ENCODE measurements at places on chromosomes 11 and 22.

- no peak for DNase-seq
Measured at GRCh38 chr11:94030059-94030458, 8.9 kb downstream of the HEPHL1 start.

- DNase-seq: peak; percentile 16
Measured at GRCh38 chr22:45670981-45671782, 452 bp upstream of the ATXN10 start.

- no peak for DNase-seq
Measured at GRCh38 chr22:39206491-39206890, 38.3 kb downstream of the PDGFB start.

GRCh38 chr11:75673977-75674582, 5.2 kb upstream of the MAP6 start:
- DNase-seq: no peak

DNA sequence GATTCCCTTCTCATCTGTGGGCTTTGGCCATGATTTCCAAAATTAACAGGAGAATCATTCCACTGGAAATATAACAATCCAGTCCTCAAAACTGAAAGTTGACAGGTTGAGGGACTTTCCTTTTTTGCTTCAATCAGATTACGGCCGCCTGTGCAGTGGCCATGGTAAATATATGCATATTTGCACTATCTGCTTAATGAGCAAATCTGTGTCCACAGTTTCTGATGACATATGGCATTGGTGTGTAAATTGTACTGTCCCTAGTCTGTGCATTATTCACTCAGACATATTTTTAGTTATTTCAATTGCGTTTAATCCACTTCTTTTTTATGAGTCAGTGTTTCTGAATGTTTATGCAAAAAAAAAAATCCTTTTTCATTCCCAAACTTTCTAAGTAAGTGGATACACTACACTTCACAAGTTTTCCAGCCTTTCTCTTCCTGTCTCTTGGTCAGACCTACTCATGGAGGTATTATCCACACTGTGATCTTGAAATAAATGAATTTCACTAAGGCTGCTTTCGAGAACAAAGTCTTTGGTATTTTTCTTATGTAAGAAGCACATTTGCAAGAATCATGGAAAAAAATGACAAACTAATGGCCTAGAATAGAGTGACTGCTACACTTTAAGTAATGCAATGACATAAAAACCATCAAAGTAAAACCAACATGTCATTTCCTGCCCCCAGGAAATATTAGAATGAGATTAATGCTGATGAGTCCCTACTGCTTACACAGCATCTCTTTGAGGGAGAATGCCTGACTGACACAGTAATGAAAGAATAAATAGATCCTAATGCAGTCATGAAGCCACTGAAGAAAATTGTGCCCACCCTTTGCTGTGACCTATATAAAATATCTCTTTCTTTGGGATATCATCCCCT, 76.4 kb upstream of the MTNR1B start:
- DNase-seq: no peak

DNA sequence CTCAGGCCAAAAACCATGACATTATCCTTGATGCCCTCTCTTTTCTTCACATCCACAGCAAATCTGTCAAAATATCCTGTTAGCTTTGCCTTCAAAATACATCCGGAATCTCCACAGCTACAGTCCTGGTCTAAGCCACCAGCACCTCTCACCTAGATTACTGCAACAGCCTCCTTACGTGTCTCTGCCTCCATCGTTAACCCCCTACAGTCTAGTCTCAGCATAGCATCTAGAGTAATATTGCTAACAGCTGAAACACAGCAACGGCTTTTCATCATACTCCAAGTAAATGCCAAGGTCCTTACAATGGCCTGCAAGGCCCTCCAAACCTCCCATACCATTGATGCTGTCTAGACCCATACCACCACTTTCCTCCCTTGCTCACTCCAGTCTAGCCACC, 4.4 kb downstream of the TSG101 start:
- no peak for DNase-seq

GRCh38 chr22:17085277-17086181, 729 bp downstream of the IL17RA start:
- no peak for DNase-seq

GRCh38 chr11:2863276-2863618, 22.3 kb downstream of the CDKN1C start:
- DNase-seq: no peak

Measured in neural crest cell (in vitro differentiated cells).